ENCODE measurements at places on chromosomes 5 and 9. TPM values are rescaled to one million over a fixed set of nuclear protein-coding genes. Genes with fewer than 3 reads are reported as not detected.

DNA sequence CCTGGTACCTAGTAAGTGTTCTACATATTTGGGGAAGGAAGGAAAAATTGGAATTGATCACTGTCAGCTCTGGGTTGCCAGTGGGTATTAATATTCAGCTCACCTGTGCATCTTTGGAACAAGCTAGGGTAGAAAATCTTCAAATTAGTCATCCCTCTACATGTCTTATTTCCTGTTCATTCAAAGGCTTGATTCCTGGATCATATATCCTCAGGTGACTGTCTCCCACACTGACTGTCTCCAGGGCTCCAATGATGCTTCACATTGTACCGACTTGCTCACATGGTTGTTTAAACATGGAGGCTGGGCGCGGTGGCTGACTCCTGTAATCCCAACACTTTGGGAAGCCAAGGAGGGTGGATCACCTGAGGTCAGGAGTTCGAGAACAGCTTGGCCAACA lies 11.6 kb upstream of the SUSD1 start:
- no peak for DNase-seq

- no peak for DNase-seq
Measured at GRCh38 chr9:108045851-108046250, 556.3 kb upstream of the KLF4 start.

DNA sequence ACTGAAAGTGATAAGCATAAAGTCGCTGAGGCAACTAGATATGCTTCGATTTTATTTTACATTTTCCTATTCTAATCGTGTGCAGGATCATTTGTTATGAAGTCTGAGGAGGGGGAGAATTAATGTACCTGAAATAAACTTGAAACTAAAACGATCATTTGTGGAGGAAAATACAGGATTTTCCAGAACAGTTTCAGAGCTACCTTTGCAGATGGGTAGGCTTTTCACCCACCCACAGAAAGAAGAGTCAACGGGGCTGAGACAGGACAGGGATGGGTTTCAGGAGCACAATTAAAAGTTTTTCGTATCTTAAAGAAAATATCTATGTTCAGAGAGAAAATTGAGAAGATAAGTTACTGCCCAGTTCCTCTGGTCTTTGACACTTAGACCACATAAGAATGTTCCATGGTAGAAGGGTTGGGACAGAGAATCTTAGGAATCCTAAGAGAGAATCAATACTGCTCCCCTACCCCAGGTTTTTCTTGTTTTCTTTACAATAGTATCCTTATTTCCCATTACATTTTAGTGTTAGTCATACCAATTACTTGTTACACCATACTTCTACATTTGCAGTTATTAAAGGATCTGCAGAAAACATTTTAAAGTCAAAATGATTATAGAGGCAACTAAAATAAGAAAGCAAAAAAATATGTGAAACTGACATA lies 211.4 kb downstream of the DEPDC1B start:
- DNase-seq = peak; percentile 16

GRCh38 chr9:79481846-79482477 lies 89.8 kb upstream of the TLE4 start:
- DNase-seq = no peak

- DNase-seq = no peak
Measured at GRCh38 chr5:132838516-132839282, 8.3 kb upstream of the SHROOM1 start.

DNA sequence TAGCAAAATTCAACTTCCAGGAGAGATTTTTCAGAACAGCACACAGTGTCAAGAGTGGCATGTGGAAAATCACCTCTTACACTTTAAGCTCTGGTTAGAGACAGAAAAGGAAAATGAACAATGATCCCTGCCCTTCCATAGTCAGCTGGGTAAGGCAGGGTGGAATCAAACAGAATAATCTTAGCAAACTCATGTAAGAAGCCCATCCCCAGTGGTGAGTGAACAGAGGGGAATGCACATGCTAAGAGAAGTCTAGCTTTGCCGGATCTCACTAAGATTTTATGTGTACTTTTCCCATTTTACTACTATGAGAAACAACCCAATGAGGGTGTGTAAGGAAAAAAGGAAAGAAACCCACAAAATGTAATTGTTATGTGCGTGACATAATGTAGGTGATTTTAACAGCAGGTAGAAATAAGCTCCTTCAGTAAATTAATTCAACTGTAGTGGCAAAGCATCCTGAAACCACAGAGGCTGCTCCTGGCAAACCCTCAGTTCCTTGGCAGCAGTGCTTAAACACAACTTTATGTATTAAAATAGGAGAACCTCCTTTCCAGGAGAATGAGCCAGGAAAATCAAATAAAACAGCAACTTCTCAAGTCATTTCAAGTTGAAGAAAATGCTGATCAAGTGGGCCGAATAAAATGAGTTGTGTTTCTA lies 366.0 kb upstream of the TRPC7 start:
- peak; percentile 48 for DNase-seq

GRCh38 chr5:43400082-43400481 lies 12.1 kb downstream of the CCL28 start:
- DNase-seq = peak; percentile 54

DNA sequence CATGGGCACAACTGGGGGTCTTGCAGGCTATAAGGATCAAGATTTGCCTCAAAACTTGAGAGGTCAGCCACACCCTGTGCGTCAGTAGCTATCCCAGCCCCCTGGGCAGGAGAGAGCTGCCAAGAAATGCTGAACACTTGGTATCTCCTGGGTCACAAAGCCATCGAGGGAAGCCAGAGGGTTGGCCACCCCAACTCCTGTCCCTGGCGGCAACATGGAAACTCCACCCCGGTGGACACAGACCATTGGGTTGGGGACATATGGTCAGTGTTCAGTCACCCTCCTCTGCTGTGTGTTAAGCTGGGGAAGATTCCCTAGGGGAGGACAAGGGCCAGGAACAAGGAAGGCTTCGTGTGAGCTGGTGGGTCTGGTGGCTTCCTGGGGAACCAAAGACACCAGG lies 140.6 kb downstream of the C5orf15 start:
- DNase-seq = no peak

DNA sequence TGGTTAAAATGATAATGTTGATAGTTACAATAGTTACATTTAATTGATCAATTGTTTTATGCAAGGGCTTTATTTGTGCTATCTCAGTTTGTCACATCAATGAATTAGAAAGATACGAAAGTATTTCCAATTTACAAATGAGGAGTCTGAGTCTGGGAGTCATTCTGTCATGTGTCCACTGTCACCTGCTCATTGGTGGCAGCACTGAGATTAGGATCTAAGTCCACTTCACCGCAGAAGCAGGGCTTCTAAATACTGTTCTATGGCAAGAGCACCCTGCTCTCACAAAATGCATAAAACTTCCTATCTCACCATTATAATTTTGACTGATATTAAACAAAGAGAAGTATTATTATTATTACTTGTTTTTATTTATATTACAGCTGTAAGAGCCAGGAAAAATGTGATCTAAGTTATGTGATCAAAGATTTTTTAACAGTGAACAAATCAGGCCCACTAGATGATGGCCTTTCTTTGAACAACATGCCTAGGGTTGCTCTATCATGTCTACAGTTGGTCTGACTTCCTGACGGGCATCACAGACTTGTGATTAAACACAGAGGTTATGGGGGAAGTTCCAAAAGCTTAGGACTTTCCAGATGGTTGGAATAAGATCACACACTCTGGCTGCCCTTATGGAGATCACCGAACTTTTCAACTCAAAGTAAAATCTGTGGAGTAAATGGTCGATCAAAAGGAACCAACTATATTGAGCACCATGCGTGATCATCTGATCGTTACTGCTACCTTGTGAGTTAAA lies 15.1 kb downstream of the TLR4 start:
- no peak for DNase-seq

- DNase-seq = peak; percentile 22
Measured at GRCh38 chr5:108711898-108712297, 35.8 kb upstream of the FER start.

GRCh38 chr9:6671416-6671815 lies 25.9 kb upstream of the GLDC start:
- DNase-seq = no peak

DNA sequence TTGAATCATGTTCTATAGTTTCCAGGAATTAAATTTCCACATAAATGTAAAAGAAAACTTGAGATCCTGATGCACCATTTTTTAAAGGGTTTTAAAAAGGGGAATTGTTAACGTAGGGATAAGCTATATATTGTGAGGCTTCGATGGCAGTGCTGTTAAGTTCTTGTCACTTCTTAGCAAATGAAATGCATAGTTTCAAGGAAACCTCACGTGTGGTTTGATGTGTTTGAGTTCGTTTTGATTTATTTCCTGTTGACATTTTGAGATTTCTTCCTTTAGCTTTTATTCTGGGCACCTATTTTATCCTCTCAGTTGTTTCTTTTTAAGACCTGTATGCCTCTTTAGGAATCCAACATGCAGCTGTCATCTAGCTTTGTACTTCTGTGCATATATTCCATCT lies 301.0 kb downstream of the DOCK8 start:
- no peak for DNase-seq

ZMYND19 gene
- total RNA-seq = 15.5 TPM

KCNN2 gene
- total RNA-seq = not detected

MSX2 gene
- total RNA-seq = under 0.01 TPM

All from fibroblast of the aortic adventitia (primary cell).